Stimulated activated CD4-positive, alpha-beta T cell treated with anti-CD3 and anti-CD28 coated beads, Interleukin-4, amount 100 ng/mL, for 24 hours (primary cell): ENCODE measurements at places on chromosomes 1 and 21.
A peak's percentile ranks its signal among the peaks of the same experiment; 100 is the strongest.

- no peak for DNase-seq
Measured at GRCh38 chr1:202106340-202107254, 16.1 kb upstream of the GPR37L1 start.

- DNase-seq, result no peak
Measured at GRCh38 chr1:15936025-15936424, 39.9 kb downstream of the ZBTB17 start.

GRCh38 chr1:7177021-7177420 is 391.8 kb downstream of the CAMTA1 start:
- DNase-seq, result no peak

DNA sequence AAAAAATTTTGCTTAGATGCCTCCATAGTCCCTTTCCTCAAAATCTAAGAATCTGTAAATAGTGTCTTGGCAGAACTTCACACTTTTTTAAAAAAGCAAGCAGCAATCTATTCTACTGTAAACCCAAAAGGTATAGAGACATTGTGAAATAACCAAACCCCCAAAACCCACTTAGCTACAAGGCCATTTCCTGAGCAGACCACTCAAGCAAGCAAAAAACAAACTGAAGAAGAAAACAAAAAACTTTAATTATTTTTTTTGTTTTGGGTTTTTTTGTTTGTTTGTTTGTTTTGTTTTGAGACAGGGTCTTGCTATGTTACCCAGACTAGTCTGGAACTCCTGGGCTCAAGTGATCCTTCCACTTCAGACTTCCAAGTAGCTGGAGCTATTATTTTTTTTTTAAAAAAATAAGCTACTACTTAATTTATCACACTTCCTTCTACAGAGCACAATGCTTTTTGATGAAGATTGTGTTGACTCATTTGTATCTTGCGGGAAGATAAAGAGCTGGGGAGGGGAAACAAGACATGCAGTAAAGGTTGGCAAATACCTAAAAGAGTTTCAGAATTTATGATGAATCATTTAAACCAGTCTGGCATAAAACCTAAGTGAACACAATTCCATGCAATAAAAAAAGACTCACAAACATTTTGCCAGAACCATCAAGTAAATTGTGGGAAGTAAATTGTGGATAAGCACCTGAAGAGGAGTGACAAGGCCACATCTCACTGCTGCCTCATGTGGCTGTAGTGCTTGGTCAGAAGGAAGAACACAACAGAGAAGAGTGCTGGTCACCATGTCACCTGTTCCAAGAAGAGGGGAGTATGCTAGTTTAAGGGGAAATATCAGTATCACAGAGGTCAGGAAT is 2.7 kb upstream of the PTPN22 start:
- peak; percentile 22 for DNase-seq

DNA sequence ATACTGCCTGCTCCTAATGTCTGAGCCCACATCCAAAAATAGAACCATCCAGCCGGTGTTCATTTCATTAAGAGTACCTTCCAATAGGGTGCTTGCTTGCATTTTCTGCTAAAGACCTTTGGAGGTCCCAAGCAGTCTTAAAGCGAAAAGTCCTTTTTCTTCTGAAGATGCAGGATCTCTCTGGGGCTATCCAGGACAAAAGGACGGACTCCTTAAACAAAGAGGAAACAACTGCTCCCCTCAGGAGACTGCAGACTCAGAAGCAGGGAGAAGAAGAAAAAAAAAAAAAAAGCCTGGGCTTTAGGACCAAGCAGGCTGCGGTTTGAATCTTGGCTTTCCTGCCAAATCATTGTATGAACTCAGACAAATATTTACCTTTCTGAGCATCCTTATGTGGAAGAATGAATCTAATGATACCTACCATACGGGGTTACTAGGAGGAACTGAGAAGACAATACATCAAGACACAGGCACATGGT is 204.0 kb downstream of the PLPP3 start:
- no peak for DNase-seq

DNA sequence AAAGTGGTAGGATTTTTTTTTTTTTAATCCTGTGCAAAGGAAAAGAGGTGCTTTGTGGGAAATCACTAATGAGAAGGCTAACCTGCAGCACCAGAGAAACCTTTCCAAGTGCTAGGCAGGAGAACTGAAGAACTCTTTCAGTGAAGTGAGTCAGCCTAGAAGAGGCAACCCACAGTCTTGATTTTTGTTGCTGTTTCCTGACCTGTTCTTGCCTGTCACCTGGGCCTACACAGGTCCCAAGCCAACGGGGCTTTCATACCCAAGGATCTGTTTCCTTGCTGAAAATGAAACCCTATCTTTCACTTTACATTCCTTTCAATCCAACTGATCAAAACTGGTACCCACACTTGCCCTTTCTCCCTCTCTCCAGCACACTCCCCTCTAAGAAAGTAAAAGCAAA is 7.1 kb upstream of the IKBKE start:
- DNase-seq, result peak; percentile 28

DNA sequence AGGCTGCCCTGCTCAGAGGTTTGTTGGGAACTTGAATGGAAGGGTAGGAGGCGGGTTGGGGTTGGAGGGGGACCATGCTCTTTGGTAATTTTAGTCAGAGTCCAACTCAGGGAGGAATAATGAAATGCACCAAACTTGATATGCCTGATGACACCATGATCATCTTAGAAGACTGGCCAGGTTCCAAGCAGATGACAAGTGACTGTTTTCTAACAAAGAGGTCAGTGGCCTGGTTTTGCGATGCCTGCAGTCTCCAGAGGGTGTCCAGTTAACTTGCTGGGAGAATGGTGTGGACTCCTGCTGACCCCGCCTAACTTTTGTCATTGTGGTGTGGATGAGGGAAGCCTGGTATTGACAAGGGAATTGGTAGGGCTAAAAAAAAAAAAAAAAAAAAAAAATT is 12.4 kb downstream of the VANGL1 start:
- DNase-seq, result no peak

- no peak for DNase-seq
Measured at GRCh38 chr1:93344886-93345632, 648 bp upstream of the DR1 start.

- no peak for DNase-seq
Measured at GRCh38 chr1:1994536-1994935, 9.1 kb downstream of the CFAP74 start.

GRCh38 chr1:93569489-93569888 is 112.1 kb downstream of the BCAR3 start:
- no peak for DNase-seq

DNA sequence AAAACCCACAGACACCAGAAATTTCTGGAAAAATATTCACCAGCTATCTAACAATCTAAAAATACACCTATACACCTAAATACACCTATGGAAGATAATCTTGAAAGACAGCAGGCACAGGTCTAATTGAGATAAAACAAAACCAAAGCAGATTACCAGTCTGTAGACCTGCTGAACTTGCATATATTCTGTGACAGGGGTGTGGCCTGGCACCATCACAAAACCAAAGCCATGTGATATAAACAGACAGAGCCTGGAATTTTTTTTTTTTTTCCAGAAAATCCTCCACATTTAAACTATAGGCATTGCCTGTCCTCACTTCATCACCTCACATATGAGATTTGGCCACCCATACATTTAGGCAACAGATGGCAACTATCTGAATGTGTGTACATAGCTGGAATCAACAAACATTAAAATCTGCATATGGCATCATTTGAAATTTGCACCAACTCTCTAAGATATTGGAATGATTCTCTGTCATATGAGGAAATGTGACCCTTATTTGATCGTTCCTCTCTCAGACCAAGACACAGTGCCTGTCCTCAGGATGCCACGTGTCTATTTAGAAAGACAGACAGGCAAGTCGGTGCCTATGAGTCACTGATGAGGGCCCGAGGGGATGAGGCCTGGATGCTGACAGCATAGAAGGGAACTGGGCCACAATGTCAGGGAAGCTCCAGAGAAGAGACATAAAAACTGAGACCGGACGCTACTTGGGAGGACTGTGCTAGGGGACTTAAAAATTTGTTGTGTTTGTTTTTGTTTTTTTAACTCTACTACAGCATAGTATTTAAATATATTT is 32.6 kb downstream of the NMNAT2 start:
- DNase-seq, result no peak

DNA sequence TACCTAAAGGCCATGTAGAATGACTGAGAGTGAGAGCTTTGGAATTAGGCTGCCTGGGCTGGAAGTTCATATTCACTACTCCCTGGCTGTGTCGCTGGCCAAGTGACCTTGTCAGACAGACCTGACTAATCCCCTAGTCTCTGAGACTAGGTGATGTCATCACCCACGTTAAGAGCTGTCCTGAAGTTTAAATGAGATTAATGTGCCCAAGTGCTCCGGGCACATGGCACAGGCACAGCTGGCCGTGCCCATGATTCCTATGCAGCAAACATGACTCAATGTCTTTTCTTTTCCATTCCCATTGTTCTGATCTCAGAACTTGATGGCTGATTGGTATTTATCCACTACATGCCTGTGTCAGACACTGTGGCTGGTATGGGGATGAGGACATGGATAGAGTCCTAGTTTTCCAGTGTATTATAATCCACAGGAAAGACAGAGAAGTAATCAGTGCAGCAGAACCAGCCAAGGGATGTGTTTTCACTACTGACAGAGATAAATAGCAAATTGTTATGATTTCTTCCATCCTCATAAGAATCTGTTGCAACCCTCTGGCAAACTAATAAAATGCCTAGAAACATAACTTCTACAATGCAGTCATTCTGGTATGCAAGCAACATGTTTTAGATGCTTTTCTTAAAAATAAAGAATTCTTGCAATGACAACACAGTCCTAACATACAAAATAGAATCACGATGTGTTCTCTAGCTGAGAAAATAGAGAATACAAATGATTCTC is 180.9 kb downstream of the PCP4 start:
- DNase-seq, result no peak

GRCh38 chr1:236484310-236484971 is 39.3 kb upstream of the LGALS8 start:
- no peak for DNase-seq

DNA sequence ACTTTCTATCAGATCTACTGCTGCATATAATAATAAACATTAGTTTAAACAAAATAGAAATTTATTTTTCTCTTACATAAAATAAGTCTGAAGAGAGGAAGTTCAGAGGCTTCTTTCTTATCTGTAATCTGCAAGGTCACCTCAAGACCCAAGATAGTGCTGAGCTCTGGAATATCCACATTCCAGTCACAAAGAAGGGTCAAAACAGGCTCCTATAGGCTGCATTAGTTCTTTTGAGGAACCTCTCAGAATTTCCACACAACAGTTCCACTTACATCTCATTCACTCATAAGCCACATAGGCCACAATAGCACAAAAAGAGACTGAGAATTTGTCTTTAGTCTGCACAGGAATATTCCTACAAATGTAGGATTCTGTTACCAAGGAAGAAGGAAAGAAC is 15.4 kb downstream of the DYNLT5 start:
- no peak for DNase-seq

- no peak for DNase-seq
Measured at GRCh38 chr1:168141871-168142385, 5.2 kb upstream of the GPR161 start.

DNA sequence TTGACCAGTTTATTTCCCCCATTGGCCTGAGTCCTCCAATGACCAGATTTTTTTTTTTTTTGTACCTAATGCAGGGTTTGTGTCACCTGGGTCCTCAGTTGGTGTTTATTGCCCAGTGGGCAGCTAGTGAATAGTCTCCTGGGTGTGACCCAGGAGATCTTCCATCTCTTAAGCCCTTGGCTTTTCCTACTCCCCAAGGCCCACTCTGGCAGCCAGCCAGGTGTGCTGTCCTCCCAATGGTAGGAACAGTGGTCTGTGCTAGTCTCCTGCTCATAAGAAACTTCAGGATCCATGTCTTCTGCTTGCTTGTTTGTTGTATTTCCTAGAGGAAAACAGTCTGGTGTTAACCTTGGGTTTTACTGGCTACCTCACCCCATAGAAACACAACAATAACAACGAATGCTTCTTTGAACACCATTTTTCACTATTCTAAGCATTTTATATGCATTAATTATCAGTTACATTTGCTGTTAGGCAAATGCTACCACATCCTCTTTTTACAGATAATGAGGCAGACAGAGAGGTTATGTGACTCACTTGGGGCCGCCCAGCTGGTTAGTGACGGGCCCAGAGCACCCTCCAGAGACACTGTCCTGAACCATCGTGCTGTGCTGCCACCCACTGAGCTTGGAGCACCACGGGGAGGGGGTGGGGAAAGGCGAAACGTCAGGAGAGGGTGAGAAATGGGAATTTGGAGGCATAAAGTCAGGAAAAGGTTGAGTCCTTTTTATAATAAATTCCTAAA is 107.5 kb downstream of the HIVEP3 start:
- DNase-seq, result peak; percentile 63

DNA sequence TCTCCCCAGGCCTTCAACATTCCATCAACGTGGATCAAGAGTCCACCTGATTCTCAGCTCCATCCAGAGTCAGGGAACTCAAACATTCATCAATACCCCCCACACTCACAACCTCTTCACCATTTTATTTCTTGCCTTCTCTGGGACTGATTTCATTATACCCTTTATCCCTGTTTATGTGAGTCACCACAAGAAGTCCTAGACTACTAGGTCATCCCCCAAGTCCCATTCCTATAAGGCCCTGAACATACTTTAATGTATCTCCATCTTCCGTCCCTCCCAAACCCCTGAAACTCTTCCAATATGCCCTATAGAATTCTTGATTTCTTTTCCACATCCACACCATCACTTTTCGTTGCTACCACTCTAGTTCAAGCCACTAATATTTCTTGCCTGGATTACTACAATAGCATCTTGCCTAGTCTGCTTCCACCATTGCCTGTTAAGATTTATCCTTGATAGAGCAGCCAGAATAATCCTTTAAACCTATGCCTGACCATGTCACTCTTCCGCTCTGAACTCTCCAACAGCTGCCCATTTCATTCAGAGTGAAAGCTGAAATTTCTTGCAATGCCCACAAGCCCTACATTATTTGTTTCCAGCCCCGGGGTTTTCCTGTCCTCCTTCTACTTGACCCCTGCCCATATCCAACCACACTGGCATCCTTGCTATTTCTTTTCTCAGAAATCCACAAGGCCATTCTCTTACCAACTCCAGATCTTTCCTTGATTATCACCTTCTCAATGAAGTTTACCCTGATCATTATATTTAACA is 9.4 kb upstream of the SAMD13 start:
- DNase-seq, result no peak

DNA sequence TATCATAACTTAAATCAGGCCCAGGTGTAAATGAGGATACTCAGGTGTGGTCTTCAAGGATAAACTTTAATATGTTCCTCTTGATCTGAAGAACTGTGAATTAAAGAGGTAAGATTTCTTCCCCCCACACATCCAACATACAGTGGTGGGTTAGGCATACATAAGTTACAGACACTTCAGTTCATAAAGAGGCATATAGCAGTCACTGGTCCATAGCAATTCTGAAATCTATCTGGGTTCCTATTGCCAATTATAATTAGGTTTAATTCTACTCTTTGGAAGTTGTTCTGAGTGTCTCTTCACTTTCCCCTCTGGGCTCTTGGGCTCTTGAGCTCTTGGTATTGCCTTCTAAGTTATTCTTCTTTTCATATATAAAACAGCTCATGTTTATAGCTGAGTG is 32.5 kb upstream of the TSPAN2 start:
- DNase-seq, result no peak

GRCh38 chr1:88350648-88351047 is 333.4 kb upstream of the PKN2 start:
- no peak for DNase-seq
